ENCODE measurements at places on chromosomes 11 and 22.

DNA sequence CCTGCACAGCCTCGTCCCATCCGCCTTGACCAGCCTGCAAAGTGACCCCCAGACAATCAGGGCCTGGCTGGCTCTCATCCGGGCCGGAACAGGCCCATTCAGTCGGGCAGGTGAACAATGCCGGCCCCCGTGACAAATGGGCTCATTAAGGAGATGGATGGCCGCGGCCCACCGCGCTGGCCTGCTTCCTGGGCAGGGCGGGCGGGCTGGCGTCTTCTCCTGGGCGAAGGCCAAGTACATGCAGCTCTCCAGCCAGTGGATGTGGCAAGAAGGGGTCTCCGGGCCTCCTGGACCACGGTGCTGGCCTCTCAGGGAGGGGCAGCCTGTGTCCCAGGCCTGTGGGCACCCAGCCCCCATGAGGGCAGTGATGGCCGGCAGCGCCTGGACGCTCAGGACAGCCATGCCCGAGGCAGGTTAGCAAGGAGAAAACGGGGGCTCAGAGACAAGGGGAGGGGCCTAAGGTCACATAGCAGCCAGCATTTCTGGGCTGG is 1022.8 kb downstream of the BRD1 start:
- DNase-seq, result no peak

DNA sequence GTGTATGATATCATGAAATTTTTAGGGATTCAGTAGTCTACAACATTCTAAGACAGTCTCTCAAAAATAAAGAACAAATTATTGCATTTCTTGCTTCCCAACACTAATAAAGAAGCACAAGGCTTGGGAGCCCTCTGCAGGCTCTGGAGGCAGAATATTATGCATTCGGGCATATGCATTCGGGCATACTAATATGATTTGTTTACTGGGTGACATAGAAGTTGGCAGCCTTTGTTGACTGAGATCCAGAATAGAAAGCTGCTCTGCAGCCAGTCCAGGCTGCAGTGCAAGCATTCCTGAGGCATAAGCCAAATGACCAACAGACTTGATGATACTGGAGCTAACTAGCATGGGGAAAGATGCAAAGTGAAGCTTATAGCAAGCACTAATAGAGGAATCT is 945.5 kb downstream of the OPCML start:
- DNase-seq, result no peak

DNA sequence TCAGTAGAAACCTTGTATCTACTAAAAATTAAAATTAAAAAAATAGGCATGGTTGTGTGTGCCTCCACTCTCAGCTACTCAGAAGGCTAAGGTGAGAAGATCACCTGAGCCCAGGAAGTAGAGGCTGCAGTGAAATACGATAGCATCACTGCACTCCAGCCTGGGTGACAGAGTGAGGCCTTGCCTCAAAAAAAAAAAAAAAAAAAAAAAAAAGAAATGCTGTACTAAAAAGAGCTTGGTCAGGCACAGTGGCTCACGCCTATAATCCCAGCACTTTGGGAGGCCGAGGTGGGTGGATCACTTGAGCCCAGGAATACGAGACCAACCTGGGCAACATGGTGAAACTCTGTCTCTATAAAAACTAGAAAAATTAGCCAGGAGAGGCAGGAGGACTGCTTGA is 36.5 kb downstream of the SBF2 start:
- DNase-seq, result no peak

- DNase-seq, result peak; percentile 70
Observed at GRCh38 chr11:27698872-27699241, 1.4 kb downstream of the BDNF start.

GRCh38 chr11:128499613-128500253 is 87.6 kb downstream of the ETS1 start:
- DNase-seq, result peak; percentile 68

- no peak for DNase-seq
Observed at GRCh38 chr22:24688256-24688655, 85.3 kb downstream of the GGT1 start.

- DNase-seq, result no peak
Observed at GRCh38 chr11:93653571-93653970, 7.9 kb upstream of the CEP295 start.

DNA sequence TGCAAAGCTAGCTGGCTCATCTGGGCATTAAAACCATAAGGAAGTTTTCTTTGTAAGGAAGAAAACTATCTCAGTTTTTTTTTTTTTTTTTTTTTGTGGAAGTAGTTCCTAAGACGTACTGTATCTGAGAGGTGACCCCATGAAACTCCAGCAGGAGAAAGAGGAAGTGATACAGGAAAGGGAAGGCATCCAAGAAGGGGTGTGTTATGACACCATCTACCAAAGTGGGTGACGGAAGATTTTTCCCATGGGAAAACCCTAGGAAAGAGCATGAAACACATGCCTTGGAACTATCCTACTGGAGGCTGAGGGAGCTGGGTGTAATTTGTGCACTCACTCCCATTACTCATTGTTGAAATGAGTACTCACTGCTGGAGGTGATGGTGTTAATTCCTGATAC is 63.8 kb upstream of the ARHGAP20 start:
- DNase-seq, result no peak

- no peak for DNase-seq
Observed at GRCh38 chr11:12845163-12845562, 164.0 kb upstream of the RASSF10 start.

DNA sequence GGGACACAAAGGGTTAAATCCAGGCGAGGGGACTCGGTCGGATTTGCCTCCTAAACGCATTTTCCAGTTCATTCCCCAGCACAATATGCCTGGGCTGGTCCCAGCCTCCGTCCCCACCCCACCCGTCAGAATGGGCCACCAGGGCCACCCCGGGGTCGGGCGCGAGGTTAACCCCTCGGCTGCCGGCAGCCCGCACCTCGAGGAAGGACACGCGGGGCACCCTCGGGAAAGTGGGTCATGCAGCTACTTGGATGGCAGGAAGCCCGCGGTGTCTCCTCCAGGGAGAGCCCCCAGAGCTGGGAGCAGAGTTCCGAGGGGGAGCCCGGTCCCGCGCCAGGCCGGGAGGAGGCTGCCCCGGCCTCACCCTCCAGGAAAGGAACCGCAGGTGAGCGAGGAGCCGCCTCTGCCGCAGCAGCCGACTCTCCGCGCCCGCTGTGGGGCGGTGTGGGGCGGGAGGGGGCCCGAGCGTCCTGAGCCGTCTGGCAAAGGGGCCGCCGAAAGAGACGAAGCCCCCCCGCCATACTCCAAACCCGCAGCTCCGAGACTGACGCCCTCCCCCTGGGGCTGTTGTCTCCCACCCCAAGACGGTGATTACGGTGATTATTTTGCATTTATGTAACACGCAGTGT is 1.4 kb downstream of the NECTIN1 start:
- no peak for DNase-seq

DNA sequence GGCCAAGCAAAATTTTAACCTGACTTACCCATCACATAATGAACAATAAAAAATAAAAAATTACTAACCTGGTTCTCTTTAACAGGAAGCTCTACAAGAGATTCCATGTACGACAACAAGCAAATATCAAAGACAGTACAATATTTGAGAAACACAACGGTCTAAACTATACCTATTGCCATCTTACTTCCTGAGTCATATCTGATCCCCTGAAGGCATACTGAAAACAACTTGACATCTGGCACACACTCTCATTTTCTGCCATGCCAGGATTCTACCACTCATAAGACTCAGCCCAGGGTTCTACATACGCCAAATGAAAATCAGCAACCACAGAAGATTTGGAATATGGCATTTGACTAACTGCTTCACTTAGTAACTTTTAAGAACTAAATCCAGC is 13.8 kb downstream of the DENND5A start:
- no peak for DNase-seq

GRCh38 chr11:66637557-66638176 is 836 bp upstream of the RBM4 start:
- no peak for DNase-seq

DNA sequence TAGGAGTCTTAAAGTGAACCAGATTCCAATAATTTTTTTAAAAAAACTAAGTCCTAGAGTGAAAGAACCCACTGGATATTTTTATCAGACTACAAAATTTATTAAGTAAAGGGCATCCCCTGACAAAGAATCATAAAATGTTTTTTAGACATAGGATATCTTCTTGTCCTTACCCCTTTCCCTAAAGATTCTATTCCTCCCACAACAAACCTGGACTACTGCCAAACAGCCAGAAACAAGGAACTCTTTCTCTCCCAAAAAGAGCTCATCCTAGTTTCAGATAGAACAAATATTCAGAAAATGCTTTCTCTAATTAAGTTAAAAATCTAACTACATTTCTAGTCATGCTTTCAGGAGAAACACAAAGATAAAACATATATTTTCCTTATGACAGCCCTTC is 327.1 kb downstream of the FAM181B start:
- DNase-seq, result no peak

DNA sequence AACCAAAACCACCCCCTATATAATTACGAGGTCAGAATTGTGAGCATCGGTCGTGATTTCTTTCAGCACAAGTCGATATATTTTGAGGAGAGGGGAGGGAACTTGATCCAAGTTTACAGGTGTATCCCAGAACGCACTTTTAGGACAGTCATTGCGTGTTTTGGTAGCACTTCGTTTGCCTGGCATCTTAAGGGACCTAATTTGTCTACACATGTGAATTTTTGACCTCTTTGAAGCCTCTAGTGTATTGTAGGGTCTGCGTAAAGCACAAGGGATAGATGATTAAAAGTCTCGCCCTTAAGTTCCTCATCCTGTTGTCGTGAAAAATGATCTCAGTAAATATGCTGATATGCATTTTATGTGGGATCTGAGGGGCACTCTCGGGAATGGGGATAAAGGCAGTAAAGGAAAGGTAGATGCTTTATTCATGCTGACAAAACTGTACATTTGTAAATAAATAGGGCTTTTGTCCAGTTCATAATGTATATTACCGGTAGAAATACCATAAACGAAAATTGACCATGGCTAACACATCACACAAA is 632 bp upstream of the CCDC34 start:
- no peak for DNase-seq

DNA sequence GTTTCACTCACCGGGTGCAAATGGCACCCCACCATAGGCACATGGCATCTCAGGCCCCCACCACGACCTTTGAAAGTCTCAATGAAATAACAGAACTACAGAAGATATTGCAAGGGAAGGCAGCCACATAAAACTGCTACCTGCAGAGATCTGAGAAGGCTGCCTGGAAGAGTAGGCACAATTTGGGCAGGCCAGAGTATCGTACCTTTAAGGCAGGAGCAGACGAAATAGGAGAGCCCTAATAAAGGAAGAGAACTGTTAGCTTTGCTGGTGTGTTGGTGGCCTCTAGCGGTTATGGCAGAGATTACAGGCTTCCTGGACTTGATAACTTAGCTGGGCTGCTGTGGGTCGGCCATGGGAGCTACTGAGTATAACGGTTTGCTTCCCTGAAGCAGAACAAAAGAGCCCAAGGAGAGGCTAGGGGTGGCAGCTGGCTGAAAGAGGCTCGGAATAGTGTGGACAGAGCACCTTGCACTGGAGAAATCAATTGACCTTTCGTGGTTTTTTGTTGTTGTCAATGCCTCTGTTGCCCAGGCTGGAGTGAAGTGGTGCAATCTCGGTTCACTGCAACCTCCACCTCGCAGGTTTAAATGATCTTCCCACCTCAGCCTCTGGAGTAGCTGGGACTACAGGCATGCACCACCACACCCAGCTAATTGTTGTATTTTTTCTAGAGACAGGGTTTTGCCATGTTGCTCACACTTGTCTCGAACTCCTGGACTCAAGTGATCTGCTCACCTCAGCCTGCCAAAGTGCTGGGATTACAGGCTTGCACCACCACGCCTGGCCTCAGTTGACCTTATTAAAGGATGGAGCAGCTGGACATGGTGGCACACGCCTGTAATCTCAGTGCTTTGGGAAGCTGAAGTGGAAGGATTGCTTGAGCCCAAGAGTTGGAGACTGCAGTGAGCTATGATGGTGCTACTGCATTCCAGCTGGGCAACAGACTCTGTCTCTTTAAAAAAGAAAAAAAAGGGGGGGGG is 4.8 kb downstream of the SDF2L1 start:
- peak; percentile 67 for DNase-seq

- DNase-seq, result no peak
Observed at GRCh38 chr11:19646308-19646707, 66.3 kb upstream of the NAV2 start.

GRCh38 chr11:13229711-13230318 is 47.8 kb upstream of the BMAL1 start:
- peak; percentile 50 for DNase-seq

DNA sequence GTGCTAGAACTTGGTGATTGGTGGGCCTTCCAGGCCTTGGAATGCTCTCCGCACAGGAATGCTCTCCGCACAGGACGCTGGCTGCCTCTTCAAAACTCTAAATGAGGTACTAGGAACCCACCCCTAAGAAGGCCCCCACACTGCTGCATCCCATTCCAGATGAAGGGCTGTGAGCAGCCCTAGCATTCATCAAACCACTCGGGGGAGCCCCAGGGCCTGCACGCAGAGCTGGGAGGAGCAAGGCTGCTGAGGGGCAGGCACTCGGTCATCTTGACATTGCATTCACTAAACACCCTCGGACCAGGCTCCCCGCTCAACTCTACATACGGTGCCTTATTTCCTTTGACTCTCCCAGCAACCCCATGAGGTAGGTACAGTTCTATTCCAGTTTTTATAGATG is 49.2 kb upstream of the EMID1 start:
- no peak for DNase-seq

DNA sequence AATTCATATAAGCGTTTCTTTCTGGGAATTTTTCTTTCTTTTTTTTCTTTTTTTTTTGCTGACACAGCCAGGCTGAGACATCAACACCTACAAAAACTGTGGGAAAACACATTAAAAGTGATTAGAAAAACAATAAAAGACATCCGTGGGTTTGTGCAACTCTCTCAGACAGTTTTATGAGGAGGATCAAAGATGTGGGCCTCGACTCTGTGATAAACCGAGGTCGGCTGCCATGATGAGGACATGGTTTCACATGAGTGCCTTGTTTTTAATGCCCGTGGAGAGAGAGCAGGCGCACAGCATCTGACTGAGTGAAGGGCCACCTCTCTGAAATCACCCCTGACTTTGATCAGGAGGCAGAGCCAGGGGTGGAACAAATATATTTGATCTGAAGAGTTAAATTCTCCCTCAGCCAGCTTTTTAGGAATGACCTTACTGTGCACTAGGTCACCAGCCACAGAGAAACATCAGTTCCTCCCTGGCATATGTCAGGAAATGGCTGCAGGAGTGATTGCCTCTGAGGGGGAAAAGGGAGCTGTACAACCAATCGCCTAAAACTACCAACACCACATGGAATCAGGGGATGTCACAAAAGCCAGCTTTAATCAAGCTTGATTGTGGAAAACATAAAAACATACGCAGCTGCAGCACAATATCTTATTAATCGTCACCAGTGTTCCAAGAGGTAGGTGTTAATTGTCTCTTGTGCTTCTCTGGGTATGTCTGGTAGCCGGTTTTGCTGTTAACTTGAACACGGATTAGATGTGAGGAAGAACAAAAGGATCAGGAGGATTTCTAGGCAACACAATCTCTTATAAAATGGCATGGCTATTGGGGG is 164.7 kb downstream of the MAML2 start:
- no peak for DNase-seq

GRCh38 chr11:94193288-94193687 is 64.6 kb downstream of the PANX1 start:
- no peak for DNase-seq

DNA sequence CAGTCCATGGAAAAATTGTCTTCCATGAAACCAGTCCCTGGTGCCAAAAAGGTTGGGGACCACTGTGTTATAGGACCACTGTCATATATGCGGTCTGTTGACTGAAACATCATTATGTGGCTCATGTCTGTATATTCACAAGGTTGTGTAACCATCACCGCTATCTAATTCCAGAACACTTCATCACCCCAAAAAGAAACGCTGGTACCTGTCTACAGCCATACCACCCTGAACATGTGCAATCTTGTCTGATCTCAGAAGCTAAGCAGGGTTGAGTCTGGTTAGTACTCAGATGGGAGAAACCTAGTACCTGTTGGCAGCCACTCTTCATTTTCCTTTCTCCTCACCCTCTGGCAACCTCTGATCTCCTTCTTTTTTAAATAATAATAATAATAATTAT is 12.9 kb upstream of the PIK3IP1 start:
- DNase-seq, result no peak
